ENCODE measurements at places on chromosomes 13 and 19.

- DNase-seq, result no peak
These were observed 1.8 kb upstream of the KLK4 start for GRCh38 chr19:50912727-50913716.

DNA sequence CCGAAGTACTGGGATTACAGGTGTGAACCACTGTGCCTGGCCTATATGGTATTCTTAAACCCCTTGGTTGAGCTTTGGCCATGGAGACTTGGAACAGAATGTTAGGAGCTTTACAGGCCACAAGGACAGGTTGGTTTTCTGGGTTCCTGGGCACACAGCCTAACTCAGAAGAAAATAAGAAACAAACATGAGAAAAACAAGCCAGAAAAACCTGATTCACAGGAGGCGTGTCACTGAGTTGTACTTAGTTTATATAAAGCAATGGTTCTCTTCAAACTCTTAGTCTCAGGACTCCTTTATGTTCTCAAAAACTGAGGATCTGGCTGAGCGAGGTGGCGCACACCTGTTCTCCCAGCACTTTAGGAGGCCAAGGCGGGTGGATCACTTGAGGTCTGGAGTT lies 125.1 kb upstream of the SPATA13 start:
- DNase-seq, result no peak

DNA sequence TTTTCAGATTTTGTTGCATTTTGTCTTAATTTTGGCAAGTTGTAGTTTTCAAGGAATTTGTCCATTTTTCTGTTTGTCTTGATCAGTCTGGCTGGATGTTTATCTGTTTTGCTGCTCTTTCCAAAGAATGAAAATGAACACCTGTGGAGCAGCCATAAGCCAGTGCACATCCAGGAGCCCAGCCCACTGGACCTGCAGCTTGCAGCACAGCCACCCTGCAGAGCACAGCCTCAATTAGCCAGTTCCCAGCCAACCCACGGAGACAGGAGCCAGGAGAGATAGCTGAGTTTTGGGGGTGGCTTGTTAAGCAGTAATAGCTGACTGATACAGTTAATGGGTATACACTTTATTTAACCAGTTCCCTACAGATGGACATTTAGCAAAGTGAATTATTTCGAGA lies 38.0 kb upstream of the URI1 start:
- DNase-seq, result no peak

DNA sequence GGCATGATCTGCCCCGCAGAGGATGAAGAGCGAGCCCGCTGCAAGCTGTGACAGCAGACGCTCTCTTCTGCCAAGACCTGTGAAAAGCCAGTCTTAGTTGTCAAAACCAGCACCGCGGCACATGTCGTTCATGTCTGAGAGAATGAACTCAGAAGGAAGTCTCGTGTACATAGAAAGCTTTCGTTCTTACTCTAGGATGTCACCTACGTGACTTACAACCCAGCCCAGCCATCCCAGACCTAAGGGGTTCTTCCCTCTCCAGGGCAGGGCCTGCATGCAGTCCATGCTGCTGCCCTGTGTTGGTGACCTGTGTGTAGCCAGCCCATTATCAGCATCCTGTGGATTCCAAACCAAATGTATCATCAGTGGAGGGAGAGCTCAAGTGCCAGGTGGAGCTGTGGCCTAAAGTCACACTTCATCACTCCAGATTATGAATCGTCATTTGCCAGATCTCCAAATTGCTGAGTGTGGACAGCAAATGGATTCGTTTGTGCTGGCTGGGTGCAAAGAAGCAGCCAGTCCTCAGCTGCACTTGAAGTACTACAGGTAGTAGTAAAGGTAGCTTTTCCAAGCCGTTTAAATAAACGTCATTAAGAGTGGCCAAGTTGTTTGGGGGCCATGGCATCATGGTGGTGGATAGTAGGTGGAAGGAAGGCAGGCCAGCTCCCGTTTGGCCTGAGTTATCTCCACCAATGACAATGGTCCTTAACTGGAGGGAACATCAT lies 73.9 kb upstream of the GPR183 start:
- DNase-seq, result no peak

DNA sequence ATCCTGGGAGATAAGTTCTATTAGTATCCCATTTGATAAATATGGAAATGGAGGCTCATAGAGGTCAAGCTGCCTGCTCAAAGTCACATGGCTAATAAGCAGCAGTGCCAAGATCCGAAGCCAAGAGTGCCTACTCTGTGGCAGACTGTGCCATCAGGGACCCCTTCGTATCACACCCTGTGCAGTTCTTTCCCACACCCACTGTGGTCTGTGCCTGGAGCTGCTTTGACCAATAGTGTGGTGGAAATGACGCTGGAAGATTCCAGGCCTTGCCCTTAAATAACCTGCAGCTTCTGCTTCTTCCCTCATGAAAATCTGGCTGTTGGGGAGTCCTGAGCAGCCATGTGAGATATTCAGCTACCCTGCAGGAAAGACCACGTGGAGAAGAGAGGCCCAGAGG lies 10.1 kb downstream of the OPA3 start:
- DNase-seq, result no peak

DNA sequence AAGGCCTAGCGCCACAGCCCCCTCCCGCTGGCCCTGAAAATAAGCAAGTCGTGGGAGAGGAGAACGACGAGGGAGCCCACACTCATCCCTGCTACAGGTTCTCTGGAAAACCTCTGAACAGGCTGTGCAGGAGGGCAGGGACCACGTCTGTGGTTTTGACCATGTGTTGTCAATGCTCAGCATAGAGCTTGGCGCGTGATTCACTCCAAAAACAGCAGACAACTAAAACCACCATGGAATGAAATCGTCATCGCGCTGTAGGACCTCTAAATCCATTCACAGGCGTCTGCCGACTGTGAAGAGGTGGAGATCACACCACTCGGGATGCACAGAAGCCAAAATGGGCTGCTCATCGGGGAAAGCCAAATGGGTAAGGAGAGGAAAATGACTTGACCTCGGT lies 121.3 kb downstream of the COL4A1 start:
- DNase-seq, result peak; percentile 87

DNA sequence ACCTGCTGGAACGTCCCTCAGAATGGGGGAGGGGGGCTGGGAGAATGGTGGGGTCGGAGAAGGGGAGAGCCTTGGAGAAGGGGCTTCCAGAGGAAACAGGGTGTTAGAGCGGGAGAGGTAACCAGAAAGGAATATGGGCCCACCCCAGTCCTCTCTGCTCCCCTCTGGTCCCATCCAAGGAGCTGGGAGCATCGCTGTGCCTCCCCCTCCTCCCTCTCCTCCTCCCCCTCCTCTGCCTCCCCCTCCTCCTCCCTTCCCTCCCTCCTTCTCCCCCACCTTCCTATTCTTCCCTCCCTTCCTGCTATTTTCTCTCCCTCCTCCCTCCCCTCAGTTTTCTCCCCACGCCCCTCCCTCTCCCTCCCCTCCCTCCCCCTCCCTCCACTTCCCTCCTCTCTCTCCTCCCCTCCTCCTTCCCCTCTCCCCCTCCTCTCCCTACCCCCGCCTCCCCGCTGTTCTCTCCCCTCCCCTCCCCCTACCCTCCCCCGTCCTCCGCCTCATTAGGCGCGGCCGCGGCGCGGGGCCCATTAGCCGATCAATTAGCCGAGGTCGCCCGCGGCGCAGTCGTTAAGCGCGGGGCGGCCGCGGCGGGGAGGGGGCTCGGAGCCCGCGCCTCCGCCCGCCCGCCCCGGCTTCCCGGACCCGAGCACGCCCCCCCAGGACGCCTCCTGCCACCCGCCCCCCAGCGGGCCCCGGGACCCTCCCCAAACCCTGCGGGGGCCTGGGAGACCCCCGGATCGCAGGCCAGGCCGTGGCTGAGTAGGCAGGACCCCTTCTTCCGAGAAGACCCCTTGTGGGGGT lies 15.4 kb downstream of the TLE5 start:
- peak; percentile 44 for DNase-seq

GRCh38 chr19:32969549-32969948 lies 2.2 kb downstream of the CEP89 start:
- no peak for DNase-seq

GRCh38 chr19:53102206-53102755 lies 941 bp downstream of the ZNF160 start:
- no peak for DNase-seq

- DNase-seq, result peak; percentile 16
These were observed 1146.3 kb upstream of the MIR17HG start for GRCh38 chr13:90201202-90201601.

- DNase-seq, result no peak
These were observed 2.6 kb downstream of the GTF2F2 start for GRCh38 chr13:45122941-45123340.

DNA sequence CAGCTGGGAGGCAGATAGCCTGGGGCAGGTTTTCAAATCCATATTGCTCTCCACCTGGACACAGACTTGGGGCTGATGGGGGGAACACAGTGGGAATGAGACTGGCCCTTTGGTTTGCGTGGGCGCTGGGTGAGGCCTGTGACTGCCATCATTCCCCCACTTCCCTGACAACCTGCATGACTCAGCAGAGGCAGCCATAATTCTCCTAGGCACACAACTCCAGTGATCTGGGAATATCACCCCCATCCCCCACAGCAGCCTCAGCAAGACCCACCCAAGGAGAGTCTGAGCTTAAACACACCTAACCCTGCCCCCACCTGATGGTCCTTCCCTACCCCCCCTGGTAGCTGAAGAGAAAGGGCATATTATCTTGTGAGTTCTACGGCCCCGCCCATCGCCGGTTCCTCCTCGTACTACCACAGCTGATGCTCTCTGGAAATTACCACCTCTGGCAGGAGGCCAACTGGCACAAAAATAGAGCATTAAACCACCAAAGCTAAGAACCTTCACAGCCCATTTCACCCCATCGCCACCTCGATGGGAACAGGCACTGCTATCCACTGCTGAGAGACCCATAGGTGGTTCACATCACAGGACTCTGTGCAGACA lies 71.0 kb downstream of the RNF17 start:
- DNase-seq, result no peak

DNA sequence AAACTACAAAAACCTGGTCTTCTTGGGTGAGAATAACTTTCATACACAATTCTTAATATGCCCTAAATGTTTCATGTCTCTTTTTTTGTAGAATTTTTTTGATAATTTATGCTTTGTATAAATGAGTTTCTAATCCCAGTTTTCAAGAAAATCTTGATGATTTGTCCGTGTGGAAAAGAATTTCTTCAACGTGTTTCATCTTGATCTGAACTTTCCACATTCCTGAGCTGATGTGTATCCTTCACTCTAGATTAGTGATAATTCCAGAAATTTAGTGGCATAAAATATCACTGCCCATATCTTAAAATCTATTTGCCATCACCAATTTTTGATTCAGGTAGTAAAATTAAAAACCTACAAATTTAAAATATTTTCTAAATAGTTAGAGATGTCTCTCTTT lies 24.6 kb downstream of the ZNF431 start:
- no peak for DNase-seq

DNA sequence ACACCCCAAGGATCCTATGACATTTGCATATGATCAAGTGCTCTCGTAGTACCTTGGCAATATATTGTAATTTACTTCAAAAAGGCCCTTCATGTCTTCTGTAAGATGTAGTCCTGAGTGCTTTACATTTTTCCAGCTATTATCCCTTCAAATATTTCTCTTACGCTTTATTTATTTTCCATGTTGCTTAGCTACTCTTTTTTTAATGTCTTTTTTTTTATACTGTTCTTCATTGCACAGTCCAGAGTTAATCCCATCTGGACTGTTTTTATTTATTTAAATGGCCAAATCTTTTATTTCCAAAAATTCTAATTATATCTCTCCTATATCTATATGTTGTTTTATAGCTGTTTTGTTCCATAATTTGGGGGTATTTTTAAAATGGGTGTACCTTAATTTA lies 371.3 kb downstream of the SLC7A1 start:
- DNase-seq, result no peak

GRCh38 chr19:31316201-31316951 lies 32.9 kb downstream of the TSHZ3 start:
- no peak for DNase-seq

GRCh38 chr19:55400281-55401087 lies 7.1 kb downstream of the UBE2S start:
- DNase-seq, result no peak

- DNase-seq, result peak; percentile 14
These were observed 294.2 kb downstream of the ZNF536 start for GRCh38 chr19:30666301-30666803.

GRCh38 chr19:46115396-46116106 lies 8.9 kb downstream of the IGFL3 start:
- peak; percentile 82 for DNase-seq

- DNase-seq, result no peak
These were observed 25.3 kb upstream of the TBC1D4 start for GRCh38 chr13:75507027-75508001.

- no peak for DNase-seq
These were observed 175.2 kb downstream of the TSHZ3 start for GRCh38 chr19:31173991-31174390.

GRCh38 chr13:76948149-76948548 lies at the start of gene ACOD1:
Gene ACOD1, plus strand, starts transcription at chr13:76948511. Its CDS starts 48 bp downstream, at chr13:76948559.
- no peak for DNase-seq

DNA sequence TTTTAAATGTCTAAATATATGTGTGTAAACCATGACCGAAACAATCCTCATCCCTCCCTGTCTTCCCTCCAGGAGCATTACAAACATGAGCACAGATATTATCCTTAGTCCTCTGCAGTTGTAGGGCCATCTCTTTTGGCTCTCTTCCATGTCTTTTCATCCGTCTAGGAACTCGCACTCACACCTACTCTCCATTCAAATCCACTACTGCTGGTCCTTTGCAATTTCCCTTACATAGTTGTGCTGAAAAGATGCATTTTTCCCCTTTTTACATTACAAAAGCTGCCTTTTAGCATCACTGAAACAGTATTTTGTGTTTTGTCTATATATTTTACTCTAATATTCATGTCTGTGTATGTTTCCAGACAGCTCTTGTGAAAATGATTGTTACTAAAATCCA lies 237.8 kb downstream of the DACH1 start:
- no peak for DNase-seq

DNA sequence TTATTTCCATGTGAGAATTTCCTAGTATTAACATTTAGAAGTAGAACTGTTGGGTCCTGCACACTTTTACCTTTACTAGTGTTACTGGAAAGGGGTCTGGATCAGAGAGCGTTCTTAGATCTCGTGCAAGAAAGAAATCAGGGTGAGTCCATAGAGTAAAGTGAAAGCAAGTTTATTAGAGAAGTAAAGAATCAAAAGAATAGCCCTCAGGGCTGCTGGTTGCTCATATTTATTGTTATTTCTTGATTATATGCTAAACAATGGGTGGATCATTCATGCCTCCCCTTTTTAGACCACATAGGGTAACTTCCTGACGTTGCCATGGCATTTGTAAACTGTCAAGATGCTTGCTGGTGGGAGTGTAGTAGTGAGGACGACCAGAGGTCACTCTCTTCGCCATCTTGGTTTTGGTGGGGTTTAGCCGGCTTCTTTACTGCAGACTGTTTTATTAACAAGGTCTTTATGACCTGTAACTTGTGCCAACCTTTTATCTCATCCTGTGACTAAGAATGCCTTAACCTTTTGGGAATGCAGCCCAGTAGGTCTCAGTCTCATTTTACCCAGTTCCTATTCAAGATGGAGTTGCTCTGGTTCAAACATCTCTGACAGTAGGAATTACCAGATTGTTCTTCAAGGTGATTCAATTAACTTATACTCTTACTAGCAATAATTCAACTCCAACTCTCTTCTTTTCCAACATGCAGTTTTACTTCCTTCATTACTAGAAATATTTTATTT lies 27.4 kb downstream of the NDFIP2 start:
- DNase-seq, result no peak

All from fibroblast of skin of abdomen (primary cell).